CD8-positive, alpha-beta T cell (primary cell): ENCODE measurements at places on chromosomes 11 and 22.
A peak's percentile ranks its signal among the peaks of the same experiment; 100 is the strongest.

DNA sequence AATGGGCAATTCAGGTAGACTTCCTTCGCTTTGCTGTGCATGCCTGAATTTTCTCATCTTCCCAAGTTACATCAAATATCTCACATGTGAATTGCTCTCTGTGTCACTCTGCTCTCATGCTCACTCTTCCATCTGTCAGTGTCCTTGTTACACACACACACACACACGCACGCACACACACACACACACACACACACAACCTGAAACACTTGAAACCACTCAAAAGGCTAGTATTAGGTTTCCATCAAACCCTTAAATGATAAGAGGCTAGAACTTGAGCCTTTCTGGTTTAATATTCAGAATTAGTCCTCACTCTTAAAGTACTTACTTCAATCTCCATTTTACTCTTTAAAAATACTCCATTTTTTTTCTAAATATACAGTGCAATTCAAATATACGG is 282.4 kb downstream of the C11orf87 start:
- DNase-seq: no peak

DNA sequence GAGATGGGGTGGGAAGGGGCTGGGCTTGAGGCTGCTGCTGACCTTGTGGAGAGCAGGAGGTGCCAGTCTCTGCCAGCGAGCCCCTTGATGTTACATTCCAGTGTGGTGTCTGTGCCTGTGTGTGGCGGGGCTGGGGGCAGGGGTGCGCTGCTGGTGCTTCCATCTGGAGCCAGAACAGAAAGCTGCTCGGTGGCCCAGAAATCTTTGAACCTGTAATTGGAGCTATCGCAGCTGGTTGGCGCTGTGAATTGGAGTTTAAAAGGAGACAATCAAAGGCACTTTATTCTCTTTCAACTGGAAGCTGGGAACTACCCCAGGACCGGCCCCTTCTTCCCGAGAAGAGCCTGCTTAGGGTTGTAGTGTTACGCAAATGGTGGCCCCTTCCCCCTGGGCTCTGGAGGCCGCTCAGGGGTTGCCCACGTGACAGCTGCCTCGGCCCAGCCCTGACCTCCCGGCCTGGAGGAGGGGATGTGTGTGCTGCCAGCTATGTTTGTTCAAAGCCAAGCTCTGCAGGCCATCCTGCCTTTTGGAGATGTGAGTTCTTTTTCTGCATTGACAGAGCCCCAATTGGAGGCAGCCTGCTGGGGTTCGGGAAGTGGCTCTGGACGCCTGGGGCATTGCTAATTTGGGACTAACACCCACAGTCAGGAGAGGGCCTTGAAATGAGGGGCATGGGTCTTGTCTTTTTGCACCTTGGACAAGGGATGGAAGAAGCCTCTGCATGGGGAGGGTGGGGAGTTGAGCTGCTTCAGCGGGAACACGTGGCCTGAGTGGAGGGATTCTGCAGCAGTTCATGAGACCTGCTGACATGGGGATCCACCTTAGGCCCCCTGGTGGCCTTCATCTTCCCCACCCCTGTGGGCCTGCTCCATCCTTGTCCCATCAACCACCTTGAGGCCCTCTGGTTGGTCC is 14.0 kb upstream of the ARSA start:
- no peak for DNase-seq

DNA sequence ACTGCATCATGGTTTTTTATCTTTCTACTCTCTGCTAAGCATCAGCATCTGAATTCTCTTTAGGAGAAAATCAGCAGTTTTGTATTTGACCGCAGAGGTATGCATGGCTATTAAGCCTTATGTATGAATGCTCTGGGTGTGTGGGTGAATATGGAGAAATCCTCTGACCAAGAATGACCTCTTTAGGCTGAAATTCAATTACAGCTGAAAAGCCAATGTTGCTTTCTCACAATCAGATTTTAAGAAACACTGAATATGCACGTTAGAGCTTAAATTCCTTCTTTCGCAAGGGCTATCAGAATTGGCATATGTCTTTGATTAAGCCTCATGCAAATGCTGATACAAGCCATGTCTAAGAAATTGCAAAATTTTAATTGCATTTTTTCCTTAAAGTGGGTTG is 43.2 kb downstream of the ARHGAP42 start:
- DNase-seq: no peak

- DNase-seq: no peak
These were observed 10.0 kb downstream of the TPCN2 start for GRCh38 chr11:69058511-69059270.

DNA sequence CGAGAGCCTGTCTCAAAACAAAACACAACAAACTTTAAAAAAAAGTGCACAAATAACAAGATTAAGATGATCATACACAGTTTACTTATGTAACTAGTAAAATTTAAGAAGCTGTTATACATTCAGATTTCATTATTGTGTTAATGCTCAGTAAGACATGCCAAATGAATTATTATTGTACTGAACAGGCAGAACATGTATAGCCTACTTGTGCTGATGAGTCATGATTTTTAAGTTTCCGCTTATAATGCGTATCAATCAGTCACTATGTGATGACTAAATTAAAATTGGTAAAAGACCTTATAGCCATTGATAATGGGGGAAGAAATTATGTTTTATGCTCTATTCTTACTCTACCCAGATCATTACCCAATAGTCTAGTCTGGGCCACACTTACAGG is 20.5 kb upstream of the EXPH5 start:
- DNase-seq: no peak

DNA sequence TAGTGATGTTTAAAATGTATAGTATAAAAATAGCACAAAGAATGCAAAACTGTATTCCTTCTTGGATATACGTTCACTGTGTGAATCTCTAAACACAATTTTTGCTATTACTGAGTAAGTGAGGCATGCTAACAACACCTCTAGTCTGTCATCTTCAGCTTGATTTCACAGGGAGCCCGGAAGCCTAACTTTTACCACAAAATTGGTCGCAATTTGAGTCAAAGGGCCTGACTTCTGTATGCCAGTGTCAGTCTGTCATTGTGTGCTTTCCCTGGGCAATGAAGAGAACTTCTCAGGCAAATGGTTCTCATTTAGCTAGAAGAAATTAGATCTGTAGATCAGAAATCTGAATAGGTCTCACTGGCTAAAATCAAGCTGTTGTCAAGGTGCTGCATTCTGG is 1059.5 kb downstream of the FAM181B start:
- DNase-seq: no peak

- DNase-seq: no peak
These were observed 116.6 kb downstream of the PLEKHA7 start for GRCh38 chr11:16897470-16898061.

GRCh38 chr11:81000334-81000733 is 1559.5 kb upstream of the TENM4 start:
- DNase-seq: no peak

DNA sequence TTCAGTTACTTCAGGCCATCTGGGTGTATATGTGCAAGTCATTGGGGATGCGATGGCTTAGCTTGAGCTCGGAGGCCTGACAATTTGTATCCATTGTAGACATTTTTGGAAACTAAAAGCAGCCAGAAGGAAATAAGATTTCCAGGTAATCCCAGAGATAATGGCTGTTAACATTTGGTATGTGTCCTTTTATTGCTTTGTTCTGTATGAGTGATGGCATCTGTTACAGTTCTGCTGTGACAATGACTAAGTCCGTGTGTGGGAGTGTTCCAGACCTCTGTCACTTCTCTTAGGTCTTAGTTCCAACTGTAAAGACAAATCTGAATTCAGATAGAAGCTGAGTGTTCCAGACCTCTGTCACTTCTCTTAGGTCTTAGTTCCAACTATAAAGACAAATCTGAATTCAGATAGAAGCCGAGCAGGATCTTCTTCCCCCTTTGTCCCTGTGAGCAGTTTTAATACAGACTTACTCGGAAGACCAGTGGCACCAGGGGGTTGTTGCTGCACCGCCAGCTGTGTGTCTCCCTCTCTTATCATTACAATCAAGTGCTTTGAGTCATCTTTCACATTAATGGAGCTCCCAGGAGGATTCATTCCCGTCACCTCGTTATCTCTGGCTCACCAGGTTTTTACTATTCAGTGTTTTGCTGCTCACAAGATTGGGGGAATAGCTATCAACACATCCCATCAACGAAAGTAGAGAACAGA is 190.9 kb upstream of the SORL1-AS1 start:
- DNase-seq: no peak

DNA sequence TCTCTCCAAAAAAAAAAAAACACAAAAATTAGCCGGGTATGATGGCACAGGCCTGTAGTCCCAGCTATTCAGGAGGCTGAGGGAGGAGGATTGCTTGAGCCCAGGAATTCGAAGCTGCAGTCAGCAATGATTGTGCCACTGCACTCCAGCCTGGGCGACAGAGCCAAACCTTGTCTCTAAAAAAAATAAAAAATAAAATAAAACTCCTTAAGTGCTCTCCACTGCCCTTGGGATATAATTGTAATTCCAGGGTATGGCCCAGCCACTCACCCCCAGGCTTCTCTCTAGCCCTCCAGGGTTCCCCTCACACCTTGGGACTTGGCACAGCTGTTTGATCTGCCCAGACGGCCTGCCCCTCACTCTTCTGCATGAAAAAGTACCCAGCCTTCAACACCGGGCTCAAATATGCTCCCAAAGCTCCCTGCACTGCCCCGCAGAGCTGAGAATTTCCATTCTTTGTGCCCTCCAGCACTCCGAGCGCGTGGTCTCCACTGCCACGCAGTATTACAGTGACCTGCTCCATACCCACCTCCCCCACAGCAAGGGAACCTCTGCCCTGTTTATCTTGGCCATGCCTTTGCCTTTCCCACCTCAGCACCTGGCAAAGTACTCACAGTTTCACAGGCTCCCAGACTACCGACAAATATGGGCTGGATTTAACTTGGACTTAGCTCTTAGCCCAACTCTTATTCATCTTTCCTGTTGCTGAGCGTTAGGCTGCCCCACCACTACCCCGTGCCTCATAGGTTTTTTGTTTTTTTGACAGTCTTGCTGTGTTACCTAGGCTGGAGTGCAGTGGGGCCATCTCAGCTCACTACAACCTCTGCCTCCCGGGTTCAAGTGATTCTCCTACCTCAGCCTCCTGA is 7.6 kb upstream of the FTH1 start:
- DNase-seq: no peak

GRCh38 chr11:19992162-19992561 is 168.1 kb downstream of the DBX1 start:
- no peak for DNase-seq

GRCh38 chr11:2507212-2507901 is 62.5 kb downstream of the KCNQ1 start:
- DNase-seq: no peak

GRCh38 chr11:78535920-78536319 is 38.7 kb downstream of the NARS2 start:
- no peak for DNase-seq

DNA sequence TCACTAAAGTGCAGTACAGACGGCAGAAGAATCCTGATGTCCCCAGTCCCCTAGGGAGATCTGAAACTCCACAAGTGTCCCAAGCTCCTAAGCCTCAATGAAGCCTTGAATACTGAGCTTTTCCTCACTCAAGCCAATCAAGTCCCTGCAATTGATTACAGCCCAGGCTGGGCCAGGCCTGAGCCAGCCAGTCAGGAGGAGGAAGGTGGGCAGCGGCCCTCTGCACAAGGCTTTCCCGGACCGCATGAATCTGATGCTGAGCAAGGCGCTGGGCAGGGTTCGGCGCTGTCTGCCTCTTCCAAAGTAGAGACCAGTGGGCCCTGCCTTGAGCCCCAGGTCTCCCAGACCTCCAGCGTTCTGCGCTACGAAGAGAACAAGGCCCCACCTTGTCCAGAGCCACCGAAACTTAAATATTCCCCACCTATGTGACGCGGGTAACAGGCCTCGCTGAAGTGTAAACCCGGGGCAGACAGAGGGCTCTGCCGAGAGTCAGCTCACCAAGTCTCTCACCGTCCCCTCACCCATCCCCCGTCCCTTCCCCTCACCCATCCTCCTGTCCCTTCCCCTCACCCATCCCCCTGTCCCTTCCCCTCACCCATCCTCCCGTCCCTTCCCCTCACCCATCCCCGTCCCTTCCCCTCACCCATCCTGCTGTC is 63.2 kb downstream of the SCUBE1 start:
- no peak for DNase-seq

- DNase-seq: peak; percentile 44
These were observed 10.5 kb upstream of the C11orf24 start for GRCh38 chr11:68282141-68282860.

DNA sequence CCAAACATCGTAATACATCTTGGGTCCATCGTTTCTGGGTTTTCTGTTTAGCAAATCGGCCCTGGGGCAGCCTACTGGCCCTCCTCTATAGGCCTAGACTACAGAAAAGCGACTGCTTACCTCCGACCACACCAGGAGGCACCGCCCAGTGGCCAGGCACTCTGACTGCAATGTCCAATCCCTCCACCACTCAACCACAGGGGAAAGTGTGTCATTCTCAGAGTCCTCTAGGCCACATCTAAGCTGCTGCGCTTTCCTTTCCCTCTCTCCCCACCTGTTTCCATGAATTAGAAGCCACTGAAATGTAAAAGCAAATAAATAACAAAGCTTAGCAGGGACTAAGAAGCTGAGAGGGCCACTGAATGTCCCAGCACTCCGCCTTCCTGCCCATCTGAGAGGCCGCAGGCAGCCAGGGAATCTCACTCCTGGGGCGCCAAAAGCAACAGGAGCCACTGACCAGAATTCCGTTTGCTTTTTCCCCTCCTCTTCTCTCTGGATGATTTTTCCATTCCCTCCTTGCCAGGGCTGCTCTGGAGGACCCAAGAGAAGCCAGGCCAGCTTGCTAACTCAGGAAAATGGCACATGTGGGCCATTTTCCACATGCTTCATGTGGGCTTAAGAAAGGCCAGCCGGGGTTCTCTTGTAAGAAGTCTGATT is 50.1 kb upstream of the FLI1 start:
- no peak for DNase-seq

GRCh38 chr11:23586173-23586572 is 725.9 kb upstream of the CCDC179 start:
- DNase-seq: no peak

GRCh38 chr11:92711926-92712325 is 257.5 kb upstream of the MTNR1B start:
- DNase-seq: no peak

DNA sequence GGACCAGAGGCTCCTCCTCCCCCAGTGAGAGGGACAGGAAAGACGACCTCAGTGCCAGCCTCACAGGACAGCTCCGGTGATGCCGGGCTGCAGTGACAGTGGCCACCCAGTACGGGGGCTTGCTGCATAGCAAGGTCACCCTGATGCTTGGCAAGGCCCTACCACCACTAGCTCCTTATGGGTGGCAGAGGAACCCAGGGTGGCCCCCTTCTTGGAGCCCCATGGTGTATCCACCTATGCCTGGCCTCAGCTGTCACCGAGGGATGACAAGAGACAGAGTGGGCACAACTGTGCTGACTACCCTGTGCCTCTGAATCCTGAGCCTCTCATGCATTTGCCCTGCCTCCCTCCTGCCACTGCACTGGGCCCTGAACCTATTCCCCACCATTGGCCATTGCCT is 809.2 kb downstream of the TBC1D22A start:
- no peak for DNase-seq

- no peak for DNase-seq
These were observed 7.3 kb upstream of the MCAM start for GRCh38 chr11:119324189-119324588.

DNA sequence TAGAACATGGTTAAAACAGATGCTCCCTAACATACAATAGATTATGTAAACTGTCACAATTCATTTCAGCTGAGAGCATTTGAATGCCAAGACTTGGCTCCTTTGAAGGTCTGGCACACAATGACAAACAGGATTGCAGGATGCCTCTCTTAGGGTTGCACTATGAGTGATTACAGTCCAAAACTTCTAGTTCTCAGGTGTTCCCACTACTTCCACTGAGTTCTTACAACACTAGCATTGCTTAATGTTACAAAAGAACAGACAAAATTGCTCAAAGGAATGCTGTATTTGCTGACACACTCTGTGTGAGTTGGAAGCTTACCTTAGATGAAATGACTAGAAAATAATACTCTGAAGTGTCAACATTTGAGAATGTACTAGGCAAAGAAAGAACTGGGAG is 2413.8 kb upstream of the RAG2 start:
- no peak for DNase-seq

GRCh38 chr22:44819966-44820631 is 67.7 kb downstream of the ARHGAP8 start:
- no peak for DNase-seq
